HFFc6 (cell line): ENCODE measurements at places on chromosomes 7 and 10. TPM values are rescaled to one million over a fixed set of nuclear protein-coding genes. Genes with fewer than 3 reads are reported as not detected.

GRCh38 chr10:5961405-5962100 is 15.8 kb downstream of the IL15RA start:
- DNase-seq = no peak

DNA sequence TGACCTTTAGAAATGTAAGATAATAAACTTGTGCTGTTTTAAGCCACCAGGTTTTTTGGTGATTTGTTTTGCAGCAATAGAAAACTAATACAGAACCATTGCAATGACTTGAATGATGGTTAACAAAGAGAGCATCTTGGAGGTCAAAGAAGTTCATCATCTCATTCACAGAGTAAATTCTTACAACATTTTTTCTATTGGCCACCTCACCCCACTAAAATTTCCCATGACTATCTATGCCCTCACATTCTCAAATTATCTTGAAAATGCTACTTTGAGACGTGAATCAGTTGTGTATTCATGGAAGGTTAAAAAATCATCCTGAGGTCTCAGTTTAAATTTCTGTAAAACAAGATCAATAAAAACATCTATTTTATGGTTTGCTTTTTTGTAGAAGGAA is 754.2 kb downstream of the SORCS1 start:
- DNase-seq = peak; percentile 15

DNA sequence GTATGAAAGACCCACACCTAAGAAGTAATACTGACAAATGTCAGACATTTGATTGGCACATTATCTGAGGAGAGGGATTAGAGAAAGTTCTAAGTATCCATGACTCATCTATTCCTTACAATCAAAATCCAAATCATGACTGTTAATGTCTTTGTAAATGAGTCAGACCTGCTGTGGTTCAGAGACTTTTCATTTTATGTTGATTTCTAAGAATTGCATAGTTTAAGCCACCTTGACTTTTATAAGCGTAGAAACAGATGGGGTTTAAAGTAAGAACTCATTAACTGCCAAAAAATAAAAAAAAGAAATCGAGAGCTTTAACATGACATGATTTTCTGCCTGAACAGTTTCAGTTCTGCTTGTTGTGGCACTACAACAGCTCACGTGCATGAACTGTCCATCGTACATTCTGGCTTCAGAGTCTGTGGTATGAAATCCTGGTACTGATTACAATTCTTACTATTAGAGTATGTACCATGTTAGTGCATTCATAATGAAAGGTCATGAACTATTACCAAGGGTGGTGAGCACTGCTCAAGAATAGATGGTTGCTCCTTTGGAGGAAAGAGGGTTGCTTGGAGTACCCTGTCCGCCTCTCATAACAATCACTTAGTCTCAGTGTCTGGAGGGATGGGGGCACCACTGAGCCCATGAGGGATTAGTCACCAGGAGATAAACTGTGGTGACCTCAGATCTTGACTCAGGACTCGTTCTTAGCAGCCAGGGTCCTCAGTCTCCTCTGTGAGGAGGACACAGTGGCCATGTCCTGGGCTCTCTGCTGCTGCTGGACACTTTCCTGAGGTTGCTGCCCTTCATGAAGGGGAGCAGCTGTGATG is 42.2 kb downstream of the ACSM6 start:
- DNase-seq = peak; percentile 55

GRCh38 chr7:135380351-135380750 is 129.6 kb downstream of the CNOT4 start:
- DNase-seq = no peak

DNA sequence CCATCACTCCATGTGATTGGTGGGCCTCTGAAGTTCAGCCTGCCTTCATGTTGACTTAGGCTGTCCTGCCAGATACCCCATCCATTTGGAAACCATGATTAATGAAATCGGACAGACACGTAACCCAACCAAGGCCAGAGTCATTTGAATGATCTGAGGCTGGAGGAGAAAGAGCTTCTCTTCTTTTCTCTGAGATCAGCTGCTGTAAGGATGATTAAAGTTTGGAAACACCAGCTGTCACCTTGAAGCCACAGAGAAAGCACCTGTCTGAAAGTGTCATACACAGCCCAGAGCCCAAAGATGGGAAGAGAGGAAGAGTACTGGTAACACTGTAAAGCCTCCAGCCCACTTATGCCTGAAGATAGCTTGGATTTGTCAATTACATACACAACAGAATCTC is 22.9 kb downstream of the NEBL start:
- no peak for DNase-seq

- no peak for DNase-seq
These were observed 13.9 kb downstream of the NAPEPLD start for GRCh38 chr7:103134836-103135554.

GRCh38 chr7:113200281-113200680 is 81.9 kb upstream of the SMIM30 start:
- DNase-seq = no peak

DNA sequence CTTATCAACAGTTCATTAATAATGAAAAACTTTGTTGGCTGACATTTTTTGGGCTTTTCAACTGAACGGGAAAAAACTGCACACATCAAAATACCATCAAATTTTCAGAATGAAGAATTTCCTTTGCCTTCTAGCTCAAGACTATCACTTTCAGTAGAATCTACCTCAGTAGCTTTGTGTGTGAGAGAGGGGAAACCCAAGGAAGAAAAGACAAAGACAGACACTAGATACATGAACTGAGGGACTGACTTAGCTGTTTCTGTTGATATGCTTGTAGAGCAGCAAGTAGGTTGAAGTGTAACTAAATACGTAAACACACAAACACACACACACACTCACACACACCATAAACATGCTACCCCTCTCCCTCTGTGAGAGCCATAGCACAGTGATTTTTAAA is 257.1 kb downstream of the CDK14 start:
- DNase-seq = no peak

- DNase-seq = peak; percentile 86
These were observed 47.6 kb upstream of the ANKRD1 start for GRCh38 chr10:90968328-90969081.

GRCh38 chr10:15427843-15428414 is 56.8 kb upstream of the FAM171A1 start:
- peak; percentile 20 for DNase-seq

DNA sequence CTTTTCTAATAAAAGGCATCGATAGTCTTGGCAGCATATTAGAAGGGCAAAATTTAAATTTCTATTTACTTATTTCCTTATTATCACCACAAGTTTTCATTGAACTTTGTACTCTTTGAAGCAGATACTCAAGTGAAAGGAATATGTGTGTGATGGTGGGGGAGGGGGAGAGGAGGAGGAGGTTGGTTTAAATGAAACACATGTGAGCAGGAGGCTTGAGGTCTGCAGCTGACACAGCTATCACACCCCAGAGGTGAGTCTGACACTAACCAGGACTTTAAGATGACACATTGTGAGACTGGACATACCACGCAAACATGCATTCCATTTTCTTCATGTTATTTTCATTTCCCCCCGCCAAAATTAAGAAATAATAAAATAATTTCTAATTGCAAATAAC is 63.3 kb downstream of the CTTNBP2 start:
- DNase-seq = no peak

Gene CARD11
- total RNA-seq = not detected in 3 replicates
